ENCODE measurements at places on chromosomes 3 and 15.

DNA sequence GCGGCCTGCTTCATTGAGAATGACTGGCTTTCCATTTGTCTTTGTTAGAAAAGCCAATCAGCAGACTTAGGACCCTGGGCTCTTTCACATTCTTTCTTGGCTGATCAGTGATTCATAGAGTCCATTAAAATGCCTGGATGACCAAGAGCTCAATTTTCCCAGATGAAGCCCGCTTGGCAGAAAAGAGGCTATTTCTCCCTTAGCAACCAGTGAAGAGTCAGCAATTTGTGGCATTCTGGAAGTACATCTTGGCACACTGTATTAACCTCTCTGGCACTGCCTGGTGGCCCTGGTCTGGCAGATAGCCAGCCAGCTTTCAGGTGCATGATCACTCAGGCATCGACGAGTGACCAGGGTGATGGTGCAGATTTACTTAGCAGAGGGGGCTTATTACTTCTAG is 145.7 kb upstream of the PLAAT1 start:
- DNase-seq: no peak

DNA sequence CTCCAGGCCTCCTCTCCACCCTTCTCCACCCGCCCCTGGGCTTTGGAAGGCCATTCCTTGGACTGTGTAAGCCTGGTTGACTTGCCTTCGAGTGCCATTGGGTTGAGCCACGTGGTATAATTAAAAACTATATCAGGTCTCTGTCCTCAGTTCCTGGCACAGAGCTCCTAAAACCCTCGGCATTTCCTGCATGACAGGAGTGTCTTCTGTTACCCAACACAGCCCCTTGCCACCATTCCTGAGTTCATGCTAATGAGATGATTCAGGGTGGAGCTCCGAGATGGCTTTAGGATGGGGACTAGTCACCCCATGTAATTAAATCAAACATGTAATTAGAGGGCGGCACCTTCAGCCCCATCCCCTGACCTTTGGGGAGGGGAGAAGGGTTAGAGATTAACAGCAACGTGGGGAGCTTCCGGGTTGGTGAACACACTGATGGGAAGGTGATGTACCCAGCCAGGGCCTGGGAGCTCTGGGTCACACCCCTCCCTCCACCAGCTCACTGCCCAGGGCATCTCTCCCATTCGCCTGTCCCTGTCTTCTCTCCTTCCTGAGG is 256.4 kb downstream of the FAM43A start:
- DNase-seq: no peak

- no peak for DNase-seq
Observed at GRCh38 chr3:183710231-183710630, 12.6 kb downstream of the YEATS2 start.

GRCh38 chr15:98981851-98982722 is 25.5 kb downstream of the PGPEP1L start:
- no peak for DNase-seq

DNA sequence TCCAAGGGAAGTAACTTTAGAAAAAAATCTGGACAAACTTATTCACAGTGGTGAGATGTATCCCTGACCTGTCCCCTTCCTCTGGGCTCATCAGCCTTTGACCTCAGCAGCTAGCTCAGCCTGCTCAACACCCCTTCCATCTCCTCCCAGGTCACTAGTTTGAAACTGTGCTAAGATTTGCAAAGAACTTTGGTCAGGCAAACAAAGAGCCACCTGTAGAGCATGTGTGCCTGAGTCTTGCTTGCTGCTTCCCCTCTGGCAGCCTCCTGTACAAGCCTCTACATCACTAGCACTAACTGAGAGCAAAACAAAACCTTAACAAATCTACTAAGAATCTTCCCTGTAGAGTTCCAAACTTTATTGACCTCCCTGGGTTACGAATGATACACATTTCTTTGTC is 43.9 kb downstream of the NR1I2 start:
- DNase-seq: peak; percentile 74

- DNase-seq: peak; percentile 42
Observed at GRCh38 chr15:85749261-85750151, 45.2 kb downstream of the KLHL25 start.

DNA sequence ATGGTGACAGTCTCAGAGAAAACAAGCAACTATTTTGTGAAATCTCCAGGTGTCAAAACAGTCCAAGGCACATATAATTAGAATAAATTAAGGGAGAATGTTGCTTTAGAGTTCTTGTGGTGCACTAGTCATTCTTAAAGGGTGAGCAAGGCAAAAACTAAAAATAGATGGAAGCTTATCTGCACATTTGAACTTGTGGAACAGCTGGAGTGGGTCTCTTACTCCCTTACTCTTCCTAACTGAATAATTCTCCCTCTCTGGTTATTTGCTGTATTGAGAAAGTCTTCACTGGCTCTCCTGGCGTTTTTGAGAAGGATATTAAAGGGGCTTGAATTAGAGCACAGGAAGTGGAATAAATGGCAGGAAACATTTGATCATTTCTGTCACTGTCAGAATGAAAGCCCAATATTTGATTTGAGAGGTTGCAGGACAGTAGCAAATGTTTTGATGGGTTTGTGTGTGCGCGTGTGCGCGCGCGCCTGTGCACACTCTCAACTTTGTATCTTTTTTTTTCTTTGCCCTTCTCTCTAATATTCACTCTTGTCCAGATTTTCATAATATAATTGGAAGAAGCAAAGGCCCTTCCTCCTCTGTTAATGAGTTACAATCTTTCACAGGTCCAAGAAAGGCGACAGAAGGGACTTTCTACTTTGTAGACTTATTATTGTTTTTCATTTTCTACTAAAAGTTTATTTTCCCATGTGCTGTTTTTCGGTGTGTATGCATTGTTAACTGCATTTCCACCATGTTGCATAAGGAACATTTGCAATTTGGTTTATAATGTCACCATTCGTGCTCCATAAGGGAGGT is 40.9 kb downstream of the AKAP13 start:
- no peak for DNase-seq

GRCh38 chr3:184679056-184679816 is 32.6 kb downstream of the MAGEF1 start:
- DNase-seq: no peak

GRCh38 chr3:116386168-116386567 is 59.1 kb downstream of the LSAMP start:
- no peak for DNase-seq

GRCh38 chr15:78225783-78226541 is 8.4 kb downstream of the ACSBG1 start:
- DNase-seq: no peak

GRCh38 chr3:127911421-127911931 is 3.6 kb upstream of the KBTBD12 start:
- DNase-seq: no peak

DNA sequence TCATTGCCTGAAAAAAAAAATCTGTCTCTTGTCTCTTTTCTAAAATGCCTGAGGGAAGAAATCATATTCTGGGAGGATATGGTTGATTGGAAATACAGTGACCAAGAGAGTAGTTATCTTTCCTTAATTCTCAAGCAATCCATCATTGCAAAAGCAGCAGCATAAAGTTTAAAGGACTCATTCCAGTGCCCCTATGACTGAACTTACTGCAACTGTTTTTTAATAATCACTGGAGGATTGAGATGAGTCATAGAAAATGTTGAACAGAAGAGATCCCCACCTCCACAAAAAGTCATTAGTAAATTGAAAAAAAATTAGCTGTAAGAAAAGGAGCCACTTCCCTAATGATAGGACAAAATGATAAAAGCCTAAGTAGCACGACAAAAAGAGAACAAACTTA is 121.5 kb downstream of the SLC9A9 start:
- DNase-seq: no peak

DNA sequence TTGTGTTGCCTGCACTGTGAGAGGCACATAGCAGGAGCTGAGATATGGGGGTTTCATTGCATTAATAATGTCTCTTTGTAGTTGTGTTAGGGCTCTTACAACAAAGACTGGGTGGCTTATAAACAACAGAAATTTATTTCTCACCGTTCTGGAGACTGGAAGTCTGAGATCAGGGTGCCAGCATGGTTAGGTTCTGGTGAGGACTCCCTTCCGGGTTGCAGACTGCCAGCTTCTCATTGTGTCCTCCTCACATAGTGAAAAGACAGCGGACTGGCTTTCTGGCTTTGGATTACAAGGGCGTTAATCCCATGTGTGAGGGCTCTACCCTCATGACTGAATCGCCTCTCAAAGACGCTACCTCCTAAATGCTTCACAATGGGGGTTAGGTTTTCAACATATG is 20.6 kb downstream of the TMEM108 start:
- no peak for DNase-seq

GRCh38 chr3:163779396-163780344 is 1298.6 kb downstream of the SI start:
- no peak for DNase-seq

DNA sequence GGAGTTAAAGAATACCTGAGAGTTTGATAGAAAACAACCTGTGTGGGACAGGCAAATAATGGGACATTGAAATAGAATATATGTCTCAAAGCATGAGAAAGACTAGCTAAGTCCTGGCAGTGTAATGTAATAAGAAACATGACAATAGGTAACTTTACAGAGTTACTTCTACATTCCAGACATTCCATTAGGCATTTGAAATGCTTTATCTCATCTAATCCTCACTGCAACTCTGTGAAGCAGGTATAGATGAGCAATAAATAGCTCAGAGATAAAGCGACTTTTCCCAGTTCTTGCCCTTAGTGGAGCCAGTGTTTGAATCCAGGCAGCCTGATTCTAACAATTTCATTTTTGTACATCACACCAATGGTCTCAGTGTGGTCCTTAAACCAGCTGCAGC is 76.8 kb downstream of the CPNE4 start:
- DNase-seq: no peak

DNA sequence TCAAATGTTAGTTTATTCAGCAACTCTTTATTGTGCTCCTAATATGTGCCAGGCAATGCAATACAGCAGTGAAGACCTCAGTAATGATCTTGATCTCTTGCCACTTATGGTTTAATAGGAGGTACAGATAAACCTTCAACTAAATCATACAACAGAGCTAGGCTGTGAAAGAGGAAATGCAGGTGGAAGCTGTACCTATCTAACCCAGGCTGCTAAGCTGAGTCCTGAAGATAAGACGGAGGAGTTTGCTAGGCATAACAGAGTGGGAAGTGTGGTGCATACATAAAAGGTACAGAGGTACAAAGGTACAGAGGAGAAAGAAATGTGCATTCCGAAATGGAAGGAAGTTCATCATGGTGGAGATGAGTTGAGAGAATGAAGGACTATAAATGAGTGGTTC is 35.0 kb downstream of the KBTBD8 start:
- DNase-seq: no peak

- DNase-seq: no peak
Observed at GRCh38 chr3:134768116-134768515, 26.9 kb upstream of the EPHB1 start.

- DNase-seq: no peak
Observed at GRCh38 chr15:77606142-77607034, 26.3 kb downstream of the LINGO1 start.

DNA sequence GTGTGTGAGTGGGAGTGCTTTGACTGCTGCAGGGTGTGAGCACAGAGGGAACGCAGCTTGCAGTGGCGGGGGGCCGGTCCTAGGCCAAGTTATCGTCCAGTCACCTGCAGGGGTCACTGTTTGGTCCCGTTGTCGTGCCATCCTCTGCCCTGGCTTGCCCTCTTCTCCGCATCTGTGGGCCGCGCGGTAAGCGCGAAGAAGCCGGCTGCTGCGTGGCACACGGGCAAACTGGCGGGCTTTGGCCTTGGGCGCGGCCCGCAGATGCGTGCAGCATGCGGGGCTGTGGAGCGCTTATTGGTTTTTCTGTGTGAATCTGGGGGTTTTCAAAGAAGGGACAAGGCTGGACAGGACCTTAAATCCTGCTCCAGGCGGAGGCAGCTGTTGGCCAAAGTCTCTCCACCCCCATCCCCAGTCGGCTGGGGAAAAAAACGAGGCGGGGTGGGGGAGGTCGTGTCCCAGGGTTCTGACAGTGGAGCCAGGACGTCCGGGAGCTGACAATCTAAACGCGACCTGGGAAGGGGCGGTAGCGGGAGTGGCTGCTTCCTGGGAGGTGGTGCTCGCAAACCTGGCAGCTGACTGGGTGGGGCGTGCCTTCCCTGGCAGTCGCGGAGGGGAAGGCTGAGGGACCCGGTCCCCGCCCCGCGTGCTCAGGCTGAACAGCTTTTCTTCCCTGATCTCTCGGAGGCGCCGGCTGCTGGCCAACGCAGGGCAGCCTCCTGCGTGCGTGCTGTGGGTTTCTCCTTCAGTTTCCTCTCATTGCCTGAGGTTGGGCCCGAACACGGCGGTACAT is 39.7 kb upstream of the VEPH1 start:
- DNase-seq: no peak

DNA sequence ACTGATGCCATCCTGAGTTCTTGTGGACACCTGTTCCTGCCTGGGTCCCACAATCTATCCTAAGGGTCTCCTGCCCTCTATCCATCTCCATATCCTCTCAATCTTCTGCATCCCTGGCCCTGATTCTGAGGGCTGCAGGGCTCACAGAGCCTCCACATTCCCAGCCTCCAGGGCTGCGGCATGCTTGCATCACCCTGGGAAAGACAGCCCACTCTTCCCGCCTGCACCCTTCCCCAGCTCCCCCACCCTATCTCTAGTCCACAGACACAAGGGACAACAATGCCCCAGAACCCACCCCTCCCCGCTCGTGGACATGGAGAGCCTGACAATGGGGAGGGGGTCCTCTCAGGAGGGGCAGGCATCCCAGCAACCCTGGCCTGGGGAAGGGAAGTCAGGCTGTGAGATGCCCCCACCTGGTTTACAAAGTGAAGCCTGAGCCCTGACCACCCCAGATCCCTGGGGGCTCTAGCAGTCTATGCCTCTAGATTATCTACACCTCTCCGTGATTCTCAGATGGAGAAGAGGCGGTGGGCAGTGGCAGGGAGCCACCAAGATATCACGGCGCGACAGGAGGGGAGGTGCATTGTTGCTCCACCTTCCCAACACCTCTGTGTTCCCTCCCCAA is 10.3 kb downstream of the SEMA3G start:
- no peak for DNase-seq

GRCh38 chr3:108352176-108352575 is 55.8 kb downstream of the HHLA2 start:
- DNase-seq: no peak

- DNase-seq: no peak
Observed at GRCh38 chr15:27392163-27392562, 421.2 kb downstream of the GABRG3 start.

GRCh38 chr15:32908872-32909271 is 191.1 kb downstream of the GREM1 start:
- DNase-seq: no peak

GRCh38 chr3:60650171-60650570 is 601.1 kb downstream of the FHIT start:
- no peak for DNase-seq

GRCh38 chr15:39416258-39416657 is 164.6 kb upstream of the THBS1 start:
- no peak for DNase-seq

GRCh38 chr3:156150434-156151066 is 30.2 kb downstream of the KCNAB1 start:
- DNase-seq: peak; percentile 48

DNA sequence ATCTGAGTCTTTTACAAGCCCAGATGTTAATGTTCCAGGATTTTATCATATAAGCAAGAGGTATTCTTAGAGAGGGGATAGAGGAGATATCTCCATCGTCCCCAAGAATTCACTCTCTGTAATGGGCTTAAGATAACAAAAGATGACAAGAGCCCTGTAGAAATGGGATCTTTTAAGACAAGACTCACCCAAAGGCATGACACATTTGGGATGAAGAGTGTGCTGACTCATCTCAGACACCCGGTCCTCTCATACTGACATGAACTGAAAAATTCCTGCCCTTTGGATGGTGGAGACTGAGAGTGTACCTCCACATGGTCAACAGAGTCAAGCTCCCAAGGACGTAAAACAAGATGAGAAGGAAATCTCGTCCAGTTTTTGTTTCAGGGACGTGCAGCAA is 11.0 kb downstream of the LEKR1 start:
- no peak for DNase-seq

GRCh38 chr3:144777906-144778305 is 806.3 kb downstream of the DIPK2A start:
- DNase-seq: no peak

All from left lobe of liver (tissue), 2 donors.